ENCODE measurements at places on chromosomes 5 and 9.
A peak's percentile ranks its signal among the peaks of the same experiment; 100 is the strongest.

DNA sequence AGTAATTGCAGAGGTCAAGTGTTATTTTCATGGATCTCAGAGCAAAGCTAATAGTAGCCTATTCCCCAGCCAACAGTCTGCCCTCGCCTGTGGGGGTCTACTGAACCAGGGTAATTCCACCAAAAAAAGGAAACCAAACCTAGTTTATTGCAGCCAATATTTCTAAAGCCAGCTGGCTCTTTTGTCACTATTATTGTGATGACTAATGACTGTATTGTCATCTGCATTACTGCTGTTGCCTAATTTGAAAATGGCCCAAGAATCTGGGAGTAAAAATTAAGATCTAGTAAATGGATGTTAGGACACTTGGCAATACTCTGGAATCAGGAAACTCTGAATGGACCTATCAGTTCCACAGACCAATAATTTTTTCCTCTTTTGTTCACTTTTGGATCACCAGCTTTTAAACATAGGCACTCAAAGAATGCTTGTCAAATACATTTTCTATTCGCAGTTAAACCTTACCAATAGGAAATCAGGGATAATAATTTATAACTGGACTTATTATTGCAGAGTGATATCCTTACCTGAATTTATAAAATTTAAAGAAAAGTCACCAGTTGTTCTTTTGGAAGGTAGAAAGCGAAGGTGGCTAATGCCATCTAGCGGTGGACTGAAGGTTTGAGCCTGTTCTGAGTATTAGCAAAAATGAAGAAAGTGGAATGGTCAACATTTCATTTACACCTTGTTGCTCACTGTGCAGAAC lies 69.2 kb downstream of the SYK start:
- peak; percentile 41 for DNase-seq

DNA sequence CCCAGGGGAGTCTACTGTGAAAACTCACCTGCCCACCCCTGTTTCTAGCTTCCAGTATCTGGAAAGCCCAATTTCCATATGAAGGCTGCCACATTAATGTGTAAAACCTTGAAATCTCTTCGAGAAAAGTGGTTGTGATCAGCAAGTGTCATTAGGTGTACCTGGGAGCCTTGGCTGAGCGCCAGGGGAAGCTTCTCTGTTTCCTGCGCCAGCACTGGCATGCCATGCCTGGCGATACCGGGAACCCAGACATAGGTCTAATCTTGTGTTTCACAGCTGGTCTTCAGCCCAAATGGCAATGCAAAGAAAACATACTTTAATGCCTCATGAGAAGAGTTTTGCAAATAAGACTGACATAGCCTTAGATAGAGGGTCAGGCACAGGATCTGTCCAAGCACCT lies 101.6 kb downstream of the TENT4A start:
- DNase-seq = no peak

DNA sequence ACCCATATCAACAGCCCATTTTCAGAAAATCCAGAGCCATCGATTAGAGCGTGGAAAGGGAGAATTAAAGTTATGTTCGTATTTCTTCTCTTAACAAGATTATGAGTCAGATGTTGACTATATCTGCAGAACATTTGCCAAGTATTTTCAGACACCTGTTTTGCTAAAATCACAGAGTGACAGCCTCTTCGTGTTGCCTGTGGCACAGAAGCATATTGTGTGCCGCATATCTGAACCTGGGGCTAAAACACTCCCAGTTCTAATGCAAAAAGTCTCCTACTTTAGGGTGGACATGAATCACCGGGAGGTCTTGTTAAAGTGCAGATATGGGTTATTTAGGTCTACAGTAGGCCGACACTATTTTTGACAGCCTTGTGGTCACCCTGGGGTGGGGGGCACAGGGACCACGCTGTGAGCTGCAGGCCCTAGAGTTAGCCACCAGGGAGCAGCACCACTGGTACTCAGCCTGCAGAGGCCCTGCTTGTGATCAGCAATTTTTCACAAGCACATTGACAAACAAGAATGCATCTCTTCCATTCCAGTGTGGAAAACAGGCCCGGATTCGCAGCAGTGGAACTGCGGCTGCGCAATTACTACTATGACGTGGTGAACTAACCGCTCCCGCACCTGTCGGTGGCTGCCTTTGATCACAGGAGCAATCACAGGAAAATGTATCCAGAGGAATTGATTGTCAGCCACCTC lies 93.5 kb downstream of the SYK start:
- DNase-seq = no peak

DNA sequence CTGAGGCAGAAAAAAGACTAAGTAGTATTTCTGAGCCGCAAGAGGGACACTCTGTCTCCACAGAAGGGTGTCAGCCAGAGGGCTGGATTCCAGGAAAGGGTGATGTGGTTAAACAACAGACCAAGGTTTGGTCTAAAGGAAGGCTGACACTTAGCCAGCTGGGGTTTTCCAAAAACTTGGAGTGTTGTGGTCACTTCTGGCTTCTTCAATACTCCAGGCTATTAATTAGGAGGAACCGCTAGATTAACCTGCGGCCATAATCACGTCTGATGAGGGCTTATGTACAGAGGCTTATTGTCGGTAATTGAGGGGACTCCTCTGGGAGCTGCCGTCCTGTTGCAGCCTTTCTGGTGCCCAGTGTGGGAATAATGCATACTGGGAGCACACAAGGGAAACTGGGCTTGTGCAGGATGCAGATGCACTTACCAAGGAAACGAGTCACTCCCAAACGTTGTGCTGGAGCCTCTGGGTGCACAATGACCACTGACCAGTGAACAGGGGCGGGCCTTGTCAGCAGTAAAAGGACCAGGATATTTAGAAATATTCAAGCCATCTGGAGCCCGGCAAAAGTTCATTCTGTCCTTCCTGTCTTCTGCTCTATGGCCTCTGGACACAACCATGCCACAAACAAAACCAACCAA lies 70.2 kb upstream of the TUT7 start:
- DNase-seq = no peak

DNA sequence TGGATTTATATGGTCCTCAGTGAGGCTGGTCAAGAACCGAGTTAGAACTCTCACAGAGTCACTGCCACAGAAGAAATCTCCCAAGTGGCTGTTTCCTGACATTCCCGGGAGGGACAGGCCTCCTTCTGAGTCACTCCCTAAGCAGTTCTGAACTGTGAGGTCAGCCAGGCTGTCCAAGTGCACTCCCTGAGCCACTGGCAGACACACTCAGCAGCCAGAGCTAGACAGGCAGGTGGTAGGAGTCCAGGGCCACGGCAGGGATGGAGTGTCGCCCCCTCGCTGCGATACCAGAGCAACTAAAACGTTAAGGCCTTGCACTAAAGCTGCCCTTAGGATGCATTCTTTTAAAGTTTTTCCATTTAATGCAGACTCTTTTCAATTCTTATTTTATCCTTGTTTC lies 3.4 kb downstream of the IL4 start:
- peak; percentile 10 for DNase-seq

DNA sequence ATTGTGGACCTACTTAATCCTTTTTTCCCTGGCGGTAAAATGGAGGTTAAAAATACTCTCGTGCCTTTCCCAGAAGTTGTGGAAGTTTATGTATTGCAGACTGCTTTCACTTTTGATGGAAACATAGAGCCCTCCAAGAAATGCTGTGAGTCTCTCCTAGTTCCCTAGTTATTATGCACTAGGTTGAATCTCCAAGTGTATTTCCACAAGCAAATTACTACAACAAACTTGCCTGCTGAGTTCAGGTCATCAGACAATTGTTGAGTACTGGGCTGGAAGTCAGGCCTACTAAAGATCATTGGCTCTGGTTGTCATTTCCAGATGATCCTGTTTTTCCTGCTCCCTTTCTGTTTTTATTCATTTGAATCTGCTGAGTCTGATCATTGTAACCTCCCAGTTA lies 104.1 kb downstream of the CD180 start:
- DNase-seq = no peak

GRCh38 chr5:133260715-133261114 lies 208.9 kb downstream of the HSPA4 start:
- no peak for DNase-seq

- no peak for DNase-seq
These were observed 124.7 kb upstream of the SLCO6A1 start for GRCh38 chr5:102623329-102624065.

- no peak for DNase-seq
These were observed 35.4 kb downstream of the ELAVL2 start for GRCh38 chr9:23790351-23791260.

DNA sequence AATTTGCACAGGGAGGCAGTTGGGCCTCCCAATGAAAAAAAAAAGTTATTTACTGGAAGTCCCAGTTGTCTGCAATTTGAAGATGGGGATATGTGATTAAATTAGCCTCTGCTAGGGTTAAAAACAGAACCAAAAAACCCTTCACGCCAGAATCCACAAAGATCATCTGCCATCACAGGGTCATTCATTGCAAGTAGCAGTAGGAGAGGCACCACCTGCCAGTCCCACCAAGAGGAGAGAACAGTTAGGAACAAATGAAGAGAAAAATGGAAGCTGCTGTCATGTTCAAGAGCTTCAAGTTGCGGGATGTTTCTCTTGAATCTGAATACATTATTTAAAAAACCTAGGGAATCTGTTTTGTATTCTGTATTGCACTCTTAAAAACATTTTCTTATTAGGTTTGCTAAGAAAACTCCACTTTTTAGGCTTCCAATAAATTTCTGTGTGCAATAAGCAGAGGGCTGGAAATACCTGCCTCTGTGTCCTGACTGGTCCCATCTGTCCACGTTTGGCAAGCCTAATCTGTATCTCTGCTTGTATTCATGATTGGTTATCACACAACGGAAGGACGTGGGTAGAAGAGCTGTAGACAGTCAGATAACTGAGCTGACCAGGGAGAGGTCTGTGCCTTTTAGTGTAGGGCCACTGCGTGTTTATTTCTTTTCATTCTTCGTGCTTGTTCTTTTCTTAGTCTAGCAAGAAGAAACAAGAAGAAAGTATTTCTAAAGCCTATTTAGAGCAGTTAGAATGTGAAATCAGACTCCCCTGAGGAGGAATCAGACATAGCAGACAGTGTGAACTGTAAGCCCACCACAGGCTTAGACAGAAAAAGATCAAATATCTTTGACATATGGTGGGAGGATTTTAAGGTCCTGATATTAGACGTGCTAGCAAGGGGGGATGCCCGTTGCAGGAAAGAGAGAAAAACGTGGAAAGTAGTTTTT lies 630.6 kb upstream of the SEMA6A start:
- no peak for DNase-seq

DNA sequence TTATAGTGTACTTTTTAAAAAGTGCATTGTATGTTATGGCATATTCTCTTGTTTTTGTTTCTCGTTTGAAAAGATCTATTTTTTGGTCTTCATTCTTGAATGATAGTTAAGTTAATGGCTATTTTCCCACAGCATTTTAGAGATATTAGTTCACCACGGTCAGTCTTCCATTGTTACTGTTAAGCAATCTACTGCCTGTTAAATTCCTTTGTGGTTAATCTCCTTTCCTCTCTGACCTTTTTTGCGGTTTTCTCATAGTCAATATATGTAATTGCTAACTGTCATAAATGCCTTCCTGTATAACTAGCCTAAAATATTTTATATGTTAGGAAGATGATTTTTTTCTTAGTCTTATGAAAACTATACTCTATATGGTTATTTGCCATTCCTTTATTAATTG lies 250.8 kb upstream of the FBXL7 start:
- no peak for DNase-seq

DNA sequence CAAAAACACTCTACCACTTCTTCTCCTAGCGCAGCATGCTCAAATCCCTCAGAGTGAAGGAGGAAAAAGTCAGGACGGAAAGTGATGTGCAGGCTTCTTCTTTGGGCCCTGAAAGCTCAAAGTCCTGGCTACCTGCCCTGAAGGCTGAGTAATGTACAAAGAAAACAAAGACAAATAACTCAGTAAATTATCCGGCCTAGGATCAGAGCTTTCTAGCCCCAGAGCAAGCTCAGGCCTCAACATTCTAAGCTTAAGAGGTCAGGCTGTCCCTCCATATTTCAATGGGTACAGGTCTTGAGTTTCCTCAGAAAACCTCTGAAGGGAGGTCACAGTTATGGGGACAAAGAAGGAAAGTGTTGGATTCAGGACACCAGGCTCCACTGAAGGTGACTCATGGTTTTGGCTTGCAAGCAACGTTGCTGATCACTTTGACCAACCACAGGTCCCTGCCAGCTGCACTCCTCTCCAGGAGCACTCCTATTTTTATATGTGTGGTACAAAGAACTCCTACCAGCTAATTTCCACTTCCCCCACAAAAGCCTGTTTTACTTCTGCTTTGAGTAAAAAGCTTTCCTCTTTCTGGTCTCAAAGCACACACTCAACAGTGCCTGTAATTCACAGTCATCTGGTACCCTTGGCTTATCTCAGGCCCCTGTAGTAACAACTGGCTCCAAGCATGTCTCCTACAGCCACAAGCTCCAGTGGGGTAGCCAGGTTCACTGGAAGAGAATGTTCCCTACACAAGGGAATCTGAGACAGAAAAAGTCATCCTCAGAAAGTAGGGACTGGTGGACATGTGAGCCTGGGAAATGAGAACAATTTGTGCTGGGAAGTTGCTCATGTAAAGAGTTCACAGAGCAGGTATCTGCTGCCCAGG lies 115.7 kb downstream of the UGCG start:
- peak; percentile 73 for DNase-seq

GRCh38 chr9:99808454-99808853 lies 13.2 kb upstream of the NR4A3 start:
- no peak for DNase-seq

DNA sequence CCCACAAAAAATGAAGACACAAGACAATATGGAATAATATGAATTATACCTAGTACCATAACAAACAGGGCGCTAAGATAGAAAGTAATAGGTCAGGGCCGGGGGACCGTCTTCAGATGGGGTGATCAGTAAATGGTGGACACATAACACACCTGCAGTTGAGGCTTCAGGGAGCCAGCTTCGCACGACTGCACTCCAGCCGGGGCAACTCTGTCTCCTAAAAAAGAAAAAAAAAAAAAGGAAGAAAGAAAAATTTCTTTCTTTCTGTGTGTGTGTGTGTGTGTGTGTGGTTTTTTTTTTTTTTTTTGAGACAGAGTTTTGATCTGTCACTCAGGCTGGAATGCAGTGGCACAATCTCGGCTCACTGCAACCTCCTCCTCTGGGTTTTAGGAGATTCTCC lies 75.0 kb upstream of the HSPA9 start:
- no peak for DNase-seq

DNA sequence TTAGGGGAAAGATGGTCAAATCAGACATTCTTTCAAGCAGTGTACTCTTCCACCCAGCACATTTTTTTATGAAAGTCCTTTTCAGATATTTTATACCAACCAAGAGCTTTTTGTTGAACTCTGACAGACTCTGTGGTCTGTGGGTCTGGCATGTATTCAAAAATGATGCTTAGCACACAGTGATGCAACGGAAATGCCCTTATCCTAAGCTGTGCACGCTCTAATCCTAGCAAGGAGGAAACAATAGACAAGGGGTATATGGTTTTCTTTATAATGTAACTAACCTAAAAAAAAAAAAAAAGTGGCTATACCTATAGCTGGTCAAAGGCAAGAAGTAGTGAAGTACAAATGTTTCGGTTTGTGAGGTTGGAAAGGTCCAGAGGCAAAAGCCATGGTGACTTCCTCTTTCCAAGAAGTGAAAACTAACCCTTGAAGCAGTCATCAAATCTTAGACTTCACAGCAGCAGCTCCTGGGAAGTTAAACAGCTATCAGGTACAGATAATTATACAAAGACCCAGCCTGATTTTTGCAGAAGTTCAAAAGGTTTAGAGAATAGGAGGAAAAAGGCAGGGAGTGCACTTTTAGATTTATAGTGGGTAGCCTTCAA lies 82.5 kb downstream of the SEMA6A start:
- no peak for DNase-seq

GRCh38 chr9:36835271-36835996 lies 198.6 kb downstream of the PAX5 start:
- DNase-seq = no peak
